ENCODE measurements at places on chromosomes 3 and 15.

DNA sequence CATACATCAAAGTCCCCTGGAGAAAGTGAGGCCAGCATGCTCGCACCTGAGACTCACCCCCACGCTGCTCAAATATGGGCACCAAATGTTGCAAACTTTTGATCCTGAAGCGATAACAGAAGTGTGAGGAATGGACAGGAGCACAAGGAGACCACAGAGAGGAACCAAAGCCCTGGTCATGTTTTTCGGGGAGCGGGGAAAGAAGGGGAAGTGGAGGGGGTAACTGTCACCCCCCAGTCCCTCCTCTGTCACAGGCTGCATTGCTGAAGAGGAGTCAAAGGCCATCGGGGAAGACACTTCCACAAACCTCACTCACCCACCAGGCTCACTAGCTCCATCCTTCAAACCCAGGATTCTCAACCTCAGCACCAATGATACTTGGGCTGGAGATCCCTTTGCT is 182.4 kb downstream of the UACA start:
- H3K36me3 ChIP-seq = peaks cover 2% of the 10 kb centered on the region
- H3K27ac ChIP-seq = no peak overlapping the region
- no peak for DNase-seq

GRCh38 chr3:116000311-116000710 is 377.0 kb downstream of the GAP43 start:
- H3K27ac ChIP-seq = peak overlapping the region; percentile 88
- H3K27me3 ChIP-seq = no peaks in the 10 kb centered on the region
- no peaks in the 10 kb centered on the region for H3K36me3 ChIP-seq

- no peak overlapping the region for H3K27ac ChIP-seq
- no peak overlapping the region for H3K4me3 ChIP-seq
- H3K27me3 ChIP-seq = no peaks in the 10 kb centered on the region
- H3K36me3 ChIP-seq = no peaks in the 10 kb centered on the region
- H3K4me1 ChIP-seq = no peaks in the 10 kb centered on the region
Observed at GRCh38 chr3:152039887-152040286, 166.4 kb downstream of the SUCNR1 start.

- no peak overlapping the region for H3K27ac ChIP-seq
- no peak for DNase-seq
- peaks cover 9% of the 10 kb centered on the region for H3K36me3 ChIP-seq
- no peaks in the 10 kb centered on the region for H3K27me3 ChIP-seq
Observed at GRCh38 chr15:67809866-67810265, 15.4 kb upstream of the SKOR1 start.

DNA sequence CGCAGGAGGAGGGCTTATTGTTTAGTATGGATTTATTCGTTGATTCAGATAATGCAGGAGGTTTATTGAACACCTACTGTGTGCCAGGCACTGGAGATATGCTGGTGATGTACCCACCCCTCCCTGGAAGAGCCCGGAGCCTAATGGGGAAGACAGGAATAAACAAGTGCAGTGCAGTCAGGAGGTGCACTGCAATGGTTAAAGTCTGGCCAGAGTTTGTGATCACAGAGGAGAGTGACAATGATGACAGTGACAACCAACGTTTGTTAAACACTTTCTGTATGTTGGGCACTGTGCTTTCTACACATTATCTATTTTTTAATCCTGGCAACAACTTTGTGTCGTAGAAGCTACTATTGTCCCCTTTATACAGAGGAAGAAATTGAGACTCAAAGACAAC is 70.4 kb downstream of the THSD4 start:
- peaks cover 15% of the 10 kb centered on the region for H3K4me1 ChIP-seq
- H3K36me3 ChIP-seq = no peaks in the 10 kb centered on the region
- H3K27ac ChIP-seq = no peak overlapping the region
- no peaks in the 10 kb centered on the region for H3K27me3 ChIP-seq

DNA sequence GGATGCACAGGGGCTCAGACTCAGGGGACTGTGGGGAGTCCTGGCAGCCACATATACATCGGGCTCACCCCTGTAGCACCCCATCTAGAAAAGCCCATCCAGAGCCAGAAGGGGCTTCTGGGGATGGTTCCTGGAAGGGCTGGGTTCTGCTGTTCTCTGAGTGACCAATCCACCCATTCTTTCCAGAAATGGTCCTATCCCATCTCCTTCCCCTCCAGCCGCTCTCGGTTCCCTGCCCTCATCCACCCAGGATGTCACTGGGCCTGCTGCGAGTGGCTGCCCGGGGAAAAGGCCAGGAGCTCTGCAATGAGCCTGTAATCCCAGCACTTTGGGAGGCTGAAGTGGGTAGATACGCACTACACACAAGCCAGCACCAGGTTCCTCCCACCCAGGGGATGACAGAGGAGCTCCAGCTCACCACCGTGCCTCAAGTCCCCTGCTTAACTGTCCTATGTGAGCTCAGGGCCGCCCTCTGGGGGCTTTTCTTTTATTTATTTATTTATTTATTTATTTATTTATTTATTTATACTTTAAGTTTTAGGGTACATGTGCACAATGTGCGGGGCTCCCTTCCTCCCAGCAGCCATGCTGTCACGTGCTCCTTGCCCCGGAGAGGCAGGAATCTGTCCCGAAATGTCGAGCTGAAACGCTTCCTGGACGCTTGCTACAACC is 13.6 kb upstream of the CSK start:
- no peaks in the 10 kb centered on the region for H3K36me3 ChIP-seq
- H3K4me1 ChIP-seq = peaks cover 9% of the 10 kb centered on the region
- peak overlapping the region; percentile 53 for H3K4me3 ChIP-seq
- H3K27ac ChIP-seq = no peak overlapping the region

GRCh38 chr3:102017784-102018183 is 168.5 kb downstream of the NFKBIZ start:
- H3K27ac ChIP-seq = no peak overlapping the region
- H3K36me3 ChIP-seq = peaks cover 3% of the 10 kb centered on the region
- no peaks in the 10 kb centered on the region for H3K4me1 ChIP-seq
- peaks cover 7% of the 10 kb centered on the region for H3K27me3 ChIP-seq
- no peak overlapping the region for H3K4me3 ChIP-seq
